Mononuclear cell (primary cell): ENCODE measurements at places on chromosomes 1 and 21. TPM values are rescaled to one million over a fixed set of nuclear protein-coding genes. Genes with fewer than 3 reads are reported as not detected.

AQP10 gene
- total RNA-seq: 4.1 TPM

UBE2U gene
- not detected for total RNA-seq

C1QB gene
- total RNA-seq: 2.1 TPM

KIF2C gene
- 0.21 TPM for total RNA-seq

ZBTB18 gene
- total RNA-seq: 57.5 TPM

B3GALT2 gene
- total RNA-seq: 0.31 TPM

FAM78B gene
- 0.10 TPM for total RNA-seq
